ENCODE measurements at places on chromosomes 3 and 15. TPM values are rescaled to one million over a fixed set of nuclear protein-coding genes. Genes with fewer than 3 reads are reported as not detected.

Gene ARGFX
- not detected for polyA plus RNA-seq

Gene TBC1D23
- polyA plus RNA-seq: 31.7 TPM

Gene DCUN1D1
- 28.4 TPM for polyA plus RNA-seq

Gene PHLDB2
- 63.2 TPM for polyA plus RNA-seq

Gene WDR72
- not detected for polyA plus RNA-seq

Gene ANKRD34C
- polyA plus RNA-seq: not detected

Gene BCL2A1
- polyA plus RNA-seq: not detected

Gene RBPMS2
- polyA plus RNA-seq: not detected

All from muscle of arm (tissue), 14 donors.